Ovary (tissue), 10 donors: ENCODE measurements at places on chromosomes 12 and 14. TPM values are rescaled to one million over a fixed set of nuclear protein-coding genes. Genes with fewer than 3 reads are reported as not detected.

The ASCL1 gene
- 0.54 TPM for total RNA-seq

The TAS2R46 gene
- total RNA-seq, result 4.0 TPM

The HOMEZ gene
- 13.0 TPM for total RNA-seq

The ANKRD9 gene
- total RNA-seq, result 24.8 TPM

DNA sequence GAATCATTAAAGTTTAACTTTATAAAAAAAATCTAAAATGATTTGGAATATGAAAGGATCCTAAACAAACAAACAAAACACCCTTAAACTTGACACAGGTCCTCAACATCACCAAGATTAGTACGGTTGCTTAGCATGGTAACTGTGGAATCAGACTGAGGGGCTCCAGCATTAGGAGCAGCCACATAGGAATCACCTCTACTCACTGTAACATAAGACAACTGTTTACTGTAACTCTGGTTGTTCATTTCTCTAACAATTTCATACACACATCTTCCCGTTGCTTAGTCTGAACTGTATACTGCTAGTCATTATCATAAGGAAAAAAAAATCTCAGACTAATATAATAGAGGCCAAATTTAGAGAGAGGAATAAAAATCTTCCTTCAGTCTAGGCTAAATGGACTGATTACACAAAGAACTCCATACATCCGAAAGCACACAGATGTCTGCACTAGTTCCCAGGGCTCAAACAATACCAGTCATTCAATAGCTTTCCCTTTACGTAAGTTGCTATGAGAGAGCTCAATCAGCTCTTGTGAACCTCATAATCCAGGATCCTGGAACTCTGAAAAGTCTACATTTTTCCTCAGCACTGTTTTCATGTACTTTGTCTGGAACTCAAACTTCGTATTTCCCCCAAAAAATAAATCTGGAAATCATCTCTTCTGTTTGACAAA is 26.0 kb downstream of the LRP6 start:
- DNase-seq, result no peak

DNA sequence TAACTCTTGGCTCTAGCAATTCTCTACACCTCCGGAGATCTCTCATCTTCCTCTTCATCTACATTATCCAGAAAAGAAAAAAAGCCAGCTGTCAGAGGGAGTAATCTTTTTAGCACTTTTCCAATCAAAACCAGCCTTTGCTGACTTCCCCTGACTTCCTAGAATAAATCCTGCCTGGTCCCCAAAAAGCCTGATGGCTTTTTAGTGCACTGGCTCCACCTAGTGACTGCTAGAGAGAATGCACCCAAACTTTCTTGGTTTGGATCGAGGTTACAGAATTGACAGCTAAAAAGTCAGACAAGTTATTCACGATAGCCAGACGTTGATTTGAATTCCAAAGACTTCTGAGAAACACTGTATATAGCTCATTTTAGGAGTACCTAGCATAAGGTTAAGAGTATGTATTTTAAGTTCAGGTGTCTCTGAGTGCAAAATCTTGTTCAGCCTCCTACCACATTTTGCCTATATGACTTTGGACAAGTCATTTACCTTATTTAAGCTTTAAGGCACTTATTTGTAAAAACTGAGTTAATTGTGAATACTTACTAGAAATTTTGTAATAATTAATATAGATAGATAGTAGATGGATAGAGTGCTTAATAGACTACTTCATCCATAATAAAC is 185.7 kb upstream of the GRIN2B start:
- peak; percentile 28 for DNase-seq

DNA sequence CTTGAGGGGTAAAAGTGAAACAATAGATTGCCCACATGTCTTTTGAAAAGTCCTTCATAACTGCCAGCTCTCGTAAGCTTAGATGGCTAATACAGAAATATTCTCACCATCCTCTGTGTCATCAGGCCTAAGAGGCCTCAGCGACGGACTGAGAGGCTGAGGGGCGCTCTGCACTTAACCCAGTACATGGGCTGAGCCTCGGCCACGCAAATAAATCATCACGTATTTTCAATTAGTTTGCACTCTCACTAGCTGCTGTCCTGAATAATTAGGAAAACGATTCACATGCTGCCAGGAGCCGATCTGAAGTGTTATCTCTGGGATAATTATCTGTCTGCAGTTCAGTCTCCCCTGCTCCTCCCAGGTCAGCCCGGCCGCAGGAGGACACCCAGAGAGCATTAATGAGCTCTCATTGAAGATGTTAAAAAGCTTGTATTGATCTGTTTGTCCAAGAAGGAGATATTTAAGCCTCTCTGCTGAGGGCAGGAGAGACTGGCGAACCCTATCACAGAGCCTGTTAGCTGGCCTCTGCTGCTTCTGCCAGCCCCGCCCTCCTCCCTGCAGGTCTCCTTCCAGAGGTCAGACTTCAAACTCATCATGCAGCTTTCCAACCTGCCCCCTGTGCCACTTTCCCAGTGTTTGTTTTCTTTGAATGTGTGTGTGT is 1051.3 kb downstream of the VRK1 start:
- DNase-seq, result no peak

- no peak for DNase-seq
Observed at GRCh38 chr12:12764824-12765223, 20.6 kb upstream of the APOLD1 start.

GRCh38 chr12:65184176-65184857 is 14.9 kb downstream of the LEMD3 start:
- DNase-seq, result no peak
